ENCODE measurements at places on chromosomes 2 and 18.

GRCh38 chr2:5691985-5692529 lies at the start of gene SOX11:
Gene SOX11, plus strand, starts transcription at chr2:5692384. Its CDS starts 338 bp downstream, at chr2:5692722.
- DNase-seq, result no peak

DNA sequence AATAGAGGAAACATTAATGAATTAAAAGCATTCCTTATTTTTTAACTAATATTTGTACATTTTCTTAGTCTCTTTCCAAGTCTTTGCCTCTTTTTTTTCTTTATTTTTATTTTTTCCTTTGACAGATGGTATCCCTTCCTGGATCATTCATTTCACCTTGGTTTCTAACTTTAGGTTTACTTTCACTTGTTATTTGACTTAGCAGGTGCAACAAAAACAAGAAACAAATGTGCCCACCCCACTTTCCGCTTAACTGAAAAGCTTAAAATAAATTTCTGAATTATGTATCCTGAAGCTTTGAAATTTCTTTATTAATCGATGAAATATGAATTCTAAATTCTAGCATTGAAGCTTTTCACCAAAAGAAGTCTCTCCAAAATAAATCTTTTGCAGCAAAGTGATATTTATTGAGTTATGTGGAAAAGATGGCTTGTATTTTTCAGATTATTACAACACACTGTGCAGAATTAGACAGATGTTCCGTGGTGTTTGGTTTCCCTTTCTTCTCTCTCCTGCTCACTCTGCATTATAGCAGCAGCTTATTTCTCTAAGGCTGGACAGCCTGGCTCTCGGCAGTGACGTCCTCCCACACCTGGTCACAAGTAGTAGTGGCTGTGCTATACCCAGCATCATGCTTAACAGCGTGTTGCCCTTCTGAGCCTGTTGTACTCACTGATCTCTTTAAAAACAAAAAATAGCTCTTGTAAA lies 99.1 kb upstream of the ZNF397 start:
- no peak for DNase-seq

GRCh38 chr2:221103930-221104329 lies 468.2 kb downstream of the EPHA4 start:
- DNase-seq, result no peak

GRCh38 chr18:54641734-54642133 lies 50.7 kb downstream of the DYNAP start:
- no peak for DNase-seq

DNA sequence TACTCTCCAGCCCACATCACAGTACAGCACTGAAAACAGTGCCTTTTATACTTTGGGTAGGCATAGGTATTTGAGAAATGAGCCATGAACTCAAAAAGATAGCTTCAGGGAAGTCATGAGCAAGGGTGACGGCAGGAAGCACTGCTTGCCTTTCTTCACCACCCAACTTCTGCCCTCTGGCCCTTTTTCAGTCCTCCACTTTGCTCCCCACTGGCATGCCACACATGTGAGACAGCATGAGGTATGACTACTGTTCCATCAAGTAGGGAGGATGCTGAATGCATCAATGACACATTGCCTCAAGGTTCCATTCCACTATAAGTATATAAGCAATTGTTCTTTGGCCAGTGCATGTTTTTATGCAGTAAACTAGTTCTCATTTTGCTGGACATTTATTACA lies 373.0 kb downstream of the NRXN1 start:
- DNase-seq, result no peak

GRCh38 chr2:176470713-176471112 lies 201.5 kb downstream of the MTX2 start:
- no peak for DNase-seq

- DNase-seq, result no peak
Measured at GRCh38 chr2:238851761-238852160, 3.9 kb downstream of the TWIST2 start.

GRCh38 chr2:230657462-230657861 lies 55.2 kb upstream of the CAB39 start:
- no peak for DNase-seq

DNA sequence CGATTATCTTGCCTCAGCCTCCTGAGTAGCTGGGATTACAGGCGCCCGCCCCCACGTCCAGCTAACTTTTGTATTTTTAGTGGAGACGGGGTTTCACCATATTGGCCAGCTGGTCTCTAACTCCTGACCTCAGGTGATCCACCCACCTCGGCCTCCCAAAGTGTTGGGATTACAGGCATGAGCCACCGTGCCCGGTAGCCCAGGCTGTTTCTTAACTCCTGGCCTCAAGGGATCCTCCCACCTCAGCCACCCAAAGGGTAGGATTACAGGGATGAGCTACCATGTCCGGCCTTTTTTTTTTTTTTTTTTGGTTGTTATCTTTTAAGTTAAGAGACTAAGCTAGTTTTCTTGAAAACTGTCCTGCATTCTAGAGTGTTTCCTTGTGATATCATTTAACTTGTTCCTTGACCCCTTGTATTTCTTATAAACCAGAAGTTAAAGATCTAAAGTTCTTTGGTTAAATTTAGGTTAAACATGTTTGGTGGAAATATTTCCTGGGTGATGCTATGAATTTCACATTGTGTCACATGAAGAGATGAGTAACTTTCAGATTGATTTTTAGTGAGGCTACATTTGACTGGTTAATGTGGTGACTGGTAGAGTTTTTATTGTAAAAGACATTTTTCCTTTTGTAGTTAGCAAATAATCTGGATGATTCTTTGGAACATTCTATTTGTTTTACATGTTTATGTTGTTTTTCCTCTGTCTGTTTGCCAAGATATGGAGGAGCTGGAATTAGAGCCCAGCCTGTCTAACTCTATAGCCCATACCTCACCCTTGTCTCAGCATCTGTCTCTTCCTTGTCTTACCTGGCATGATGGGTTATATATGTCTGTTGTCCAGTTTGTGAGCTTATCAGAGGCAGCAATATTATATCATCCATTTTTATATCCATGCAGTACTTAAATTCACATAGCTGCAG lies 5.2 kb downstream of the NCAPH start:
- no peak for DNase-seq

- no peak for DNase-seq
Measured at GRCh38 chr2:187168720-187169713, 279.0 kb downstream of the CALCRL start.

GRCh38 chr2:2846332-2847208 lies 515.5 kb upstream of the MYT1L start:
- no peak for DNase-seq

- DNase-seq, result no peak
Measured at GRCh38 chr2:216408426-216409290, 3.6 kb upstream of the SMARCAL1 start.

DNA sequence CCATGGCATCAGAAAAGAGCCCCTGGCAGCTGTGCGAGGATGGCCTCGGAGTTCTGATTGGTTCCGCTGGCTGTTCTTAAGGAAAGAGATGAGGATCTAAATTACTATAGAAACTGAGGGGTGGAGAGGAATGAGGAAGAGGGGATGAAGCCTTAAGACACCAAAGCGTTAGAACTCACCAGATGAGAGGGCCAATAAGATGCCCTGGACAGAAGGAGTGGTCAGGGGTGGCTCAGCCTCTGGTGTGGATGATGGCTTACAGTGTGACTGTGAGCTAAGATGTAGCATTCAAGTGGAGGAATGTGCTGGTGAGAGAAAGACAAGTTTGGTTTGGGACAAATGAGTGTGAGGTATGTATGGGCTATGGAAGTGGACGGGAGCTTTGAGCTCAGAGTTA lies 97.8 kb downstream of the ZFP36L2 start:
- no peak for DNase-seq

- no peak for DNase-seq
Measured at GRCh38 chr2:213175673-213176247, 24.3 kb upstream of the IKZF2 start.

GRCh38 chr2:64904413-64905329 lies 84.5 kb upstream of the SLC1A4 start:
- no peak for DNase-seq

DNA sequence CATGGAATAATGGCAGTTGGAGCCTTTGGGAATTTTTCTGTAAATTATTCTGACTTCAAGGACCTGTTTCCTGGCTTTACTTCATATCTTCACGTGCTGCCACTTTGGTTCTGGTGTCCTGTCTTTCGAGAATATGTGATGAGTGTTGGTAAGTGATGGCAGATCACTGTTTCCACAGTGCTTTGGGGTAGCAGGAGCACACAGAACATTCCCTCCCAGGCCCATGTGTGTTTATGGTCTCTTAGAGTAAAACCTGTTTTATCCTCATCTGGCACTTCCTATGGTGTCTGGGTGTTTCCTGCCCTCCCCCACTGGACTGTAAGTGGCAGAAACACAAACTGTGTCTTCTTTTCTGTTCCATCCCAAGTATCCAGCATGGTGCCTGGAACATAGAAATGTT lies 17.9 kb downstream of the MOGAT1 start:
- no peak for DNase-seq

GRCh38 chr2:20487030-20487391 lies 40.1 kb downstream of the RHOB start:
- no peak for DNase-seq

- no peak for DNase-seq
Measured at GRCh38 chr18:78664048-78664447, 315.6 kb upstream of the SALL3 start.

DNA sequence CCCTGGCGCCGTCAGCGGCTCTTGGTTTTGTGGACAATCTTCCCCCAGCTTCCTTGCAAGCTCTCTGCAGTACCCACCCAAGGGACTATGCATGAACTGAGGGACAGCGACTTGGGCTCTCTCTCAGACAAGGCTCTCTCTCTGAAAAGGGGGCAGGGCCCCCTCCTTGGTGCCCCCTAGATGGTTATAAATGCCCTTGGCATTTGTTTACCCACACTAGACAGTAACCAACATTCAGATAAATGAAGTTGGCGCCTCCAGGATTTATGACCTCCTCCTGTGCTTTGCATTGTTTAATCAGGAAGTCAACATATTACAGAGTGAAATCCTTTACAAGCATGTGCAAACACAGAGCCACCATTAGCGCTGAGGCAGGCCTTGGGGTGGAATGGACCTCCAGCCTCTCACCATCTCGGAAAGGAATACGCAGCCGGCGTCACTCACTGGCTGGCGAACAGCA lies 547.4 kb upstream of the ID2 start:
- DNase-seq, result no peak

All from CD4-positive, alpha-beta T cell (primary cell).